ENCODE measurements at places on chromosomes 12 and 14.

- DNase-seq = peak; percentile 98
These were observed 8.6 kb downstream of the SETD1B start for GRCh38 chr12:121812320-121812871.

- DNase-seq = no peak
These were observed 1147.8 kb downstream of the FSCB start for GRCh38 chr14:43359317-43359716.

GRCh38 chr14:75720842-75721498 is 59.9 kb downstream of the TTLL5 start:
- no peak for DNase-seq

- DNase-seq = peak; percentile 91
These were observed 81.6 kb upstream of the MED13L start for GRCh38 chr12:116358893-116359761.

GRCh38 chr12:119804011-119804641 is 73.0 kb downstream of the CIT start:
- peak; percentile 79 for DNase-seq

- DNase-seq = peak; percentile 55
These were observed 163.1 kb upstream of the TMPO start for GRCh38 chr12:98352218-98352811.

GRCh38 chr14:22569737-22570131 is 19.3 kb downstream of the DAD1 start:
- DNase-seq = no peak
